ENCODE measurements at places on chromosomes 2 and 18.

DNA sequence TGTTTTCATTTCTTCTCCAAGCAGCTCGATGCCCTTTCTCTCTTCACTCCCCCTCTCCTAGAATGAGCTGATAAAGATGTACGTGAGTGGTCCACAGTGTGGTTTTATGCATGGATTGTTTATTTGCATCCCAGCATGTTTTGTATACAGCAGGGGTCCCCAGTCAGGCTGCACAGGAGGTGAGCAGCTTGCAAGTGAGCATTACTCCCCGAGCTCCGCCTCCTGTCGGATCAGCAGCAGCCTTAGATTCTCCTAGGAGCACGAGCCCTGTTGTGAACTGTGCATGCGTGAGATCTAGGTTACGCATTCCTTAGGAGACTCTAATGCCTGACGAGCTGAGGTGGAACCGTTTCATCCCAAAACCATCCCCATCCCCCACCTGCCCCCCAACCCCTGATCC lies 262.6 kb downstream of the AGAP1 start:
- no peak for DNase-seq

DNA sequence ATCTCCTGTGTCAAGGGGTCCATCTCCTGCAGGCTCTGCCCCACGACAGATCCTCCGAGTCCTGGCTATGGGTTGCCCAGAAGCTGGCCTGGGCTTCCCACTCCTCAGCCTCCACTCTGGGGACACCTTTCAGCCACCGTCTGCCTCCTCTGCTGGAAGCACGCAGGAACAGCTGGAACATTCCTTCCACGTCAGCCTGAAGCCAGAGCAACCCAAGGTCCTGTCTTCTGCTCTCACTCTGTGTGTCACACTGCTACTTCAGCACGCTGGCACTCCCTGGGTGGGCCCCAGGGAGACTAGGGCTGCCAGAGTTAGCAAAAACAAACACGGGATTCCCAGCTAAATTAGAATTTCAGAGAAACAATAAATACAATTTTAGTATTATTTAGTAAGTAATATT lies 148.8 kb downstream of the HRH4 start:
- DNase-seq = no peak

GRCh38 chr18:60182223-60182622 lies 190.4 kb downstream of the MC4R start:
- DNase-seq = no peak

DNA sequence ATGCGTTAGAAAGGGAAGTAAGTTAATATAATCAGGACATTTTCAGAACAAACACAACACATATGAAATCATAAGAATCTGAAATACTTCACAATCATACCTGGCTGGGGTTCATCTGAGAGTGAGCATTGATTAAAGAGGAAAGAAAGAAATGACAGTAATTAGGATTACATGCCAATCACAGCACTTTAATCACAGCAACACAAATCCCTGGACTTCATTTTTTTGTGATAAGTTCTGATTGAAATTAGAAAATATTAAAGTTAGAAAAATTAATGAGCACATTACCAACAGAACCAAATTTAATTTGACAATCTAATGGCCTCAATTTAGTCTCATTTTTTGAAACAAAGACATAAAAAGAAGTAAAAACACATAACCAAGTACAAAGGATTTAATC lies 121.9 kb downstream of the LRP2 start:
- DNase-seq = no peak

- no peak for DNase-seq
Observed at GRCh38 chr18:42048158-42048557, 93.1 kb downstream of the PIK3C3 start.

- peak; percentile 50 for DNase-seq
Observed at GRCh38 chr2:147511491-147511948, 333.3 kb upstream of the ACVR2A start.
